Renal cortex interstitium (tissue), 15 donors: ENCODE measurements at places on chromosomes 12 and 14. TPM values are rescaled to one million over a fixed set of nuclear protein-coding genes. Genes with fewer than 3 reads are reported as not detected.

- no peak for DNase-seq
Observed at GRCh38 chr12:41683023-41683422, 461.7 kb downstream of the GXYLT1 start.

DNA sequence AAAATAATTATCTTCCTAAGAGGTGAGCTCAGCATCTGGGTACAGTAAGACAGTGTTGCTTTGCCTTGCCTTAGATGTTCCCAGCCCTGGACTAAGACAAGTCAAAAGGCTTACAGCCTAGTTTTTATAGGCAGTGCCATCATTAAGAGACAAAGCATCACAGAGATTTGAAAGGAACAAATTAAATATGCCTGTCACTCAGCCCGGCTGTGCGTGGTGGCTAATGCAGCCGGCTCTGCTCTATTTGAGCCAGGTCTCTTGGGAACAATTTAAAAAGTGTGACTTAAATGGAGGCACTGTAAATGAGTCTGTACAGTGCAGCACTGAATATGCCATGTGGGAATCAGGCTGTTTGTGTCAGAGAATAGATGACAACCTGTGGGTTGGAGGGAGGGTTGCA is 1687.4 kb upstream of the FLRT2 start:
- DNase-seq, result no peak

GRCh38 chr12:29241821-29242591 is 92.9 kb downstream of the FAR2 start:
- DNase-seq, result no peak

DNA sequence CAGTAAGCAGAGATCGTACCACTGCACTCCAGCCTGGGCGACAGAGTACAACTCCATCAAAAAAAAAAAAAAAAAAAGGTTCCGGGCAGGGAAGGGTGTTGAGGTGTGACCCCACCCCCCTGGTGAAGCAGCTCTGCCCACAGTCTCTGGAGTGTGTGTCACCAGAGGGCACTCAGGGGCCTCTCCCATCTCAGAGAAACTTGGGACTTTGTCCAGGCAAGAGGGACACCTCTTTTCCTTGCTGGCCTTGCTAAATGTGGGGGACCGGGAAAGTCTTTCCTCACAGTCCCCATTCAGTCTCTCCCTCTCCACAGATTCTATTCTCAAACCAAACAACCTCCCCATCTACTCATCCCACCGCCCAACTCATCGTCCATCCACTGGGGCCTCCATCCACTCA is 43.6 kb downstream of the RFLNA start:
- no peak for DNase-seq

- no peak for DNase-seq
Observed at GRCh38 chr12:97940105-97940504, 477.5 kb downstream of the RMST start.

DNA sequence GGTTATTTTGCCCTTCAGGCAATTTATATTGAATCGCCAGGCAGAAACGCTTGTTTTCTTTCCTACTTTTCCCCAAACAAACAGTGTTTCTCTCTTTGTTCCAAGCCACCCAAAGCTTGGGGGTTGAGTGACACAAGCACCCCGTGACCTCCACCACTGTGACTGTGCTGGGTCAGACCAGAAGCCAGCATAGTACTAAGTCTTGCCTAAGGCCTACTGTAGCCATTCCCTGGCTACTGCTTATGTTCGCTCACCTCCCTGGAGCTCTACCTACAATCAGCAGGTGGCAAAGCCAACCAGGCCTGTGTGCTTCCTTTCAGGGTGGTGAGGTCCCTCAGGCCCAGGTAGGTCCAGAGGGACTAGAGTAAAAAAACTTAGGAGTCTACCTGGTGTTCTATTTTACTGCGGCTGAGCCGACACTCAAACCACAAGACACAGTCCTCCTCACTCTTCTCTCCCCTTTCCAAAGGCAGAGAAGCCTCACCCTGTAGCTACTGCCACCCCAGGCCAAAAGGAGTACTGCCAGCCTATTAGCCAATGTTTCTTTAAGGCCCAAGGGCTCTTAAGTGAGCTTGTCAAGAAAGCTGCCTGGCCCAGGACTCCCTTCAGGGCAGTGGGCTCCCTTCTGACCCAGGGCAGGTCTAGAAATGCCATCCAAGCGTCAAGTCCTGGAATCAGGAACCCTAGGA is 411.8 kb upstream of the MIS18BP1 start:
- DNase-seq, result no peak

- DNase-seq, result no peak
Observed at GRCh38 chr12:6341417-6342139, at the start of gene TNFRSF1A. Gene TNFRSF1A, minus strand, starts transcription at chr12:6342076. Its CDS starts 262 bp downstream, at chr12:6341814.

DNA sequence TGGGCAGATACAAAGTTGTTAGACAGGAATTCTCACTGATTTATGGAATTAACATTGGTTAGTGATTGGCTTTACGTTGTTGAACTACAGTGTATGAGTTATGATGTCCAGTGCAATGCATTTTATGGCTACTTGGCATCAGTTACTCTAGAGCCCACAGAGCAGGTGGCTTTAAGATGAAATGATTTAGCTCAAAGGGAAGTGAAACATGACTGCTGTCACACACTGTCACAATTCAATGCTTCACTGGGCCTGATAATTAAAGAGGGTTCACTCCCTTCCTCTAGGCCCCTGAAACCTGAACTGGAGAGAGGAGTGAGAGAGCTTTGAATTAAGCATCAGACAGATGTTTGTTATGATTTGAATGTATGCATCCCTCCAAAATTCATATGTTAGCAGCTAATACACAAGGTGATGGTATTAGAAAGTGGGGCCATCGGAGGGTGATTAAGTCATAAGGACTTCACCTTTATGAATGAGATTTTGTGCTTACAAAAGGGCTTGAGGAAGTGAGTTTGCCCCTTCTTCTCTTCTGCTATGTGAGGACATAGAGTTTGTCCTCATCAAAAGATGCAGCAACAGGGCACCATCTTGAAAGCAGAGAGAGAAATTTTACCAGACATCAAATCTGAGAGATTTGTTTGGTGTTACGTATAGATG is 175.8 kb upstream of the GRIN2B start:
- DNase-seq, result peak; percentile 47

DNA sequence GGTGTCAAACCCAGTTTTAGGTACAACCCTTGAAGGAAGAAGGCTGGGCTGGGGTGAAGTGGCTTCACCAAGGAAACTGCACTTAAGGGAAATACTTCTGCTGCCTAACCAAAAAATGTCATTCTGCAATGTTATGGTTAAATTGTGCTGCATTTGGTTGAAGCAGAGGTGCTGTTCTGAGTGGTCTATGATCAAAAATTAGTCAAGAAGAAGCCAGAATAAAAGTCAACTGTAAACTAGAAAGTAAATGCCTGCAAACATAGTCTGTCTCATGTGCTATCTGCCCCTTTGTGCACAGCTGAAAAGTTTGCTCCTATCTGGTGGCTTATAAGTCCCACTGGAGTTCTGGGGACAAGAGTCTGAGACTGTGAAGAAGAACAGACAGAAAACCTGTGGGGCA is 158.8 kb downstream of the C12orf42 start:
- no peak for DNase-seq

- DNase-seq, result no peak
Observed at GRCh38 chr12:52496054-52496453, 3.0 kb upstream of the KRT6A start.

DNA sequence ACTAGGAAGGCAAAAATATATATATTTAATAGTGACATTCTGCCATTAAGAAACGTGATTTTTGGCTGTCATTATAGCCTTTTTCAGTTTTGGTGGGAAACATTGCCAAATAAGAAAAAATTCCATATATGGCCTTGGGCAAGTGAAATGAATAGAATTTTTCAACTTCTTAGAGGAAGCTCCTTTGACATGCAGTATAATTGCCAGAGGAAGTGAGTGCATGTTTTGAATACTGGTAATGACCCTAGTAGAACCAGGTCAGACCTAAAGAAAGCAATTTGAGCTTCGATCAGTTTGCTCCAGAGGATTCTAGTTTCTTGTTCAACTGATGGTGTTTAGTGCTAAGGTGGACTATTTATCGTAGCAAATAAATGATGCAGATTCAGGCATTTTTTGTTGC is 26.2 kb upstream of the TRIM9 start:
- DNase-seq, result no peak

DNA sequence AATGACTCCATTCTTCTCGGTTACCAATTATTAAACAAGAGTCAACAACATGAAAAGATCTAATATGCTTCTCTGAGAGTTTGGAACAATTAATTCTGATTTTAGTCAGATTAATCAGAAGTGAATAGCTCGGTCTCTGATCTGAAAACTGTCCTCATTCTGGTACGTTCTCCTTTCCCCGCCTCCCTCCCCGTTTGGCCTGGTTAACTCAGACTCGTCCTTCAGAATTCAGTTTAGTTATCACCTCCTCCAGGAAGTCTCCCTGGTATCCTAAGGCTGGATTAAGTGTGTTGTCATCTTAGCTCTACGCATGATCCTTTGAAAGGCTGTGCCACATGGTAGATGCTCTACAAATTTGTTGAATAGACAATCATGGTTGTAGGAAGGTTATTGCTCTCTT is 22.2 kb downstream of the MAP4K5 start:
- no peak for DNase-seq

GRCh38 chr12:114851981-114852380 is 168.0 kb upstream of the TBX3 start:
- DNase-seq, result no peak

DNA sequence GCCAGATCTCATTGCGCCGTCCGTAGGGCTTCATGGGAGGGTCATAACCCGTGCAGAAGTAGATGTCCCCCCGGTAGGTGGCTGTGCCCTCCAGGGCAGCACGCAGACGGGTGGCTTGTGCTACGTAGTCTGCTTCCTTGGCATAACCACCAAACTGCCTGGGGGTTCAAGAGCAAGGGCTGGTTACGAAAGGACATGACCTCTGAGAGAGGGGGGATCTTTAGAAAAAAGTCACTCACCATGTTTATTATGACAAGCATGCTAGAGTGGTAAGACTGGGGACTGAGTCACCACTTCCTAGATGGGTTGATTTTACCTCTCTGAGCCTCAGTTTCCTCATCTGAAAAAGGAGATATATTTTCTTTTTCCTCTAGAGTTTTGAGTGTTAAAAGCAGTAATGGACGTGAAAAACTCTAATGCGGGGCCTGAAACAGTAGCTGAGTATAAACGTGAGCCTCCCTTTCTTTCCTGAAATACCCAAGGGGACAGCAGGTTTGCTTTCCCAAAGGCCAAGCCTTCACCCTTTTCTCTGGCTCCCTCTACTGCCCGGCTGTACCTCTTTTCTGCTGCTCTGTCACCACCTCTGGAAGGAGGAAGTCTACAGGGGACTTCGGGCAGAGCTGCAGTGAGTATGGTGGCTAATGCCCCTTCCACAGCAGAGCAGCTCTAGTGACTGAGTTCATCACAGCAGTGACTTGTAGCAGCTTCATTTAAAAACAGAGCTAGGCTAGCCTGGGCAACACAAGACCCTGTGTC is 23.5 kb upstream of the GPRC5D start:
- DNase-seq, result no peak

DNA sequence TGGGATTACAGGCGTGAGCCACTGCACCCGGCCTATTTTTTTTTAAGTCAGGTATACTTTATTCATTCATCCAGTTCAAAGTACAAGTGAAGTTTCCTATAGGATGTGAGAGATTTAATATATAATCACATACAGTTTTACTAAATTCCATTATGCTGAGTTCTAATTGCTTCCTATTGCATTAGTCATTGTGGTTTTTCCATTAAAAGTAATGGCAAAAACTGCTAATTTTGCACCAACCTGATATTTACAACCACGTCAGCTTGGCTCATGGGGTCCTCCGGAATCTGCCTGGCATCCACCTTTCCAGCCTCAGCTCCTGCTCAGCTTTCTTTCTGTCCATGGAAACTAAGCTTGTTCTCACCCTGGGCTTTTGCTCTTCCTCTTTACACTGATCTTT is 67.0 kb upstream of the CSRP2 start:
- no peak for DNase-seq

DNA sequence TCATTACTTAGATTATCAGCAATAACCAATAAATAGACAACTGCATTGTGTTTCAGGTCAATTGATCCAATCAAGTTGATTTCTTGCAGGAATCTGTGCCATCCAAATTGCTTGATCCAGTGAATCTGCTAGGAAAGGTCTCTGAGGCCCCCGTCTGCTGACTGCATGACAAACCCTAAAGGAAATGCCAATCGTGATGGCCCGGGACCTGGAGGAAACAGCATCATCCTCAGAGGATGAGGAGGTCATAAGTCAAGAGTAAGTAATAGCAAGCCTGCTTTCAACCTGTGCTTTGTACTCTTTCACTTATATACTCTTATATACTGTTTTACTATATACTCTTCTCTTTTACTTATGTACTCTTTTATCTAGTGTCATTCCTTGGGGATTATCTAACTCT is 1.9 kb downstream of the TTLL5 start:
- DNase-seq, result no peak

- DNase-seq, result peak; percentile 14
Observed at GRCh38 chr12:52506858-52507715, 13.1 kb downstream of the KRT5 start.

DNA sequence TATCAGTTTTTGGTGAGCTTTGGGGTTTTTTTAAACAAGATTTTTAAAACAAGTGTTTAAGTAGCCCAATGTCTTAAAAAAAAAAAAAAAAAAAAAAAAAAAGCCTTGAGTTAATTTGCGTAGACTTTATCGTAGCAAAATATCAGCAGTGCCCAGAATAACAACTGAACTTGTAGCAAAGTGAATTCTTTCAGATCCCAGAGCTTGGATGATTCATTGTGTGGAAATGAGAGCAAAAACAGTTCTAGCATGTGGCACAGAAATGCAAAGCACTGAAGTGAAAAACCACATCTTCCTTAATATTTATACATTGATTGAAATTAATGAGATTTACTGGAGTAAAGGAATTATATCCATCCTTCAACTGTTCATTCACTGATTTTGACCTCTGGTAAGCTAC is 258.1 kb downstream of the EGLN3 start:
- DNase-seq, result no peak

DNA sequence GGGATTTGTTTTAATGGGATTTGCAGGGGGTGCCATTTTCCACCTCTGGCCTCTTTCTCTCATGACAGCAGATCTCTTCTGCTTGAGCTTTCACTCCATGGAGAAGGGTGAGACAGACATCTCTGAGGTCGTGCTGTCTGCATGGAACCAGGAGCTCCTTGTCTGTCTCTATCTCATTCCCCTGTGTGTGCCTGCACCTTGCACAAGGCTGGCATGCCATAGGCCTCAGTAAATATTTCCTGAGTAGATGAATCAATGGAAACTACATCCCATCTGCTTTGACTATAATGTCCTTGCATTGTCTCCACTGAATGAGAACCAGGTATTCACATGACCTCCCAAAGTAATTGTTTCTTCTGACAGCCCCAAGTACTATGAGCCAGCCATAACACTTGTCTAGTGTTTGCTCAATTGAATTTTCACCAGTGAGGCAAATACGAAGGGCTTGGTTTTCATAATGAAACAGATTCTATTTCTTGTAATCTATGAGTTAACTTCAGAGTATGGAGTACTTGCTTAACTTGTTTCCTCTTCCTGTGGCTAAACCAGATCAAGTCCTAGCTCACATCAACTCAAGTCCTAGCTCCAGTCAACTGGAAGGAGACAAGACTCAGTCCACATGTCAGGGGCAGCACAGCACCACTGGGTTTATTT is 32.3 kb downstream of the KCNK13 start:
- DNase-seq, result no peak

- DNase-seq, result no peak
Observed at GRCh38 chr12:126993898-126994297, 1273.1 kb upstream of the TMEM132C start.

- DNase-seq, result no peak
Observed at GRCh38 chr14:105447651-105448640, 26.7 kb upstream of the CRIP2 start.

The SLC17A8 gene
- 1.1 TPM for polyA plus RNA-seq

The BMAL2 gene
- 6.7 TPM for polyA plus RNA-seq

The RNFT2 gene
- 4.1 TPM for polyA plus RNA-seq

The PPP1R1A gene
- 66.5 TPM for polyA plus RNA-seq

The IKZF4 gene
- polyA plus RNA-seq, result 16.5 TPM

The SOX5 gene
- polyA plus RNA-seq, result 7.3 TPM

The SMIM41 gene
- 0.34 TPM for polyA plus RNA-seq

The SOAT2 gene
- 2.3 TPM for polyA plus RNA-seq
